ENCODE measurements at places on chromosomes 4 and X.

DNA sequence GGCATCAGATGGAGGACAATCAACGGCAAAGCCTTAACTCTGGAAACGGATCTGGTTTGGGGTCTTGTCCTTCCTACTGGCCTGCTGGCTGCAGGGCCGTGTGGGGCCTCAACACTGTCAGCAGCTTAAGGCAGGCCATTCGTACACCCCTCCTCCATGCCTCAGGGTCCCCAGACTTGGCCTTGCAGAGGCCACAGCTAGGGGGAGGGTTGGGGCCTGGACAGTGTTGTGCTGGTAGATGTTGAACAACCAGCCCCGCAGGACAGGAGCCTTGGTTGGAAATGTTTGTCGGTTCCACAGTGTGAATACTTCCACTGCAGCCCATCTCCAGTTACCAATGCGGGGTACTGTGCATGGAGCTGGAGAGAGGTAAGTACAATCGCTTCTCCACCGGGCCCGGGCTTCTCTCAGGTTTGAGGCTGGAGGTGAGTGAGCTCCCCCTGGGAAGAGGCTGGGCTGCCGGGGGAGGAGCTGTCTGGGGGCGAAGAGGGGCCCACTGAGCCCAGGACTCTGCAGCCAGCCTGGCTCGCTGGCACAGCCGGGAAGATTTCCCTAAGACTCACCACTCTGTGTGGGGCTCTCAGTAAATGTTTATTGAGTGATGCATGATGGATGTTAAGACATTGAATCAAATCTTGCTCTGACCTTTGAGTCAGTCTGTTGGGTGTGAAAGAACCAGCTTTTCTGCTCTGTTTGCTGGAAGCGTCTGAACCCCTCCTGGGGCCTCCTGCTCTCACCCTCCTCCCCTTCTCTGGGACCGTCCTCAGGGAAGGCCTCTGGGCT lies 19.7 kb upstream of the GPR78 start:
- no peak for DNase-seq

DNA sequence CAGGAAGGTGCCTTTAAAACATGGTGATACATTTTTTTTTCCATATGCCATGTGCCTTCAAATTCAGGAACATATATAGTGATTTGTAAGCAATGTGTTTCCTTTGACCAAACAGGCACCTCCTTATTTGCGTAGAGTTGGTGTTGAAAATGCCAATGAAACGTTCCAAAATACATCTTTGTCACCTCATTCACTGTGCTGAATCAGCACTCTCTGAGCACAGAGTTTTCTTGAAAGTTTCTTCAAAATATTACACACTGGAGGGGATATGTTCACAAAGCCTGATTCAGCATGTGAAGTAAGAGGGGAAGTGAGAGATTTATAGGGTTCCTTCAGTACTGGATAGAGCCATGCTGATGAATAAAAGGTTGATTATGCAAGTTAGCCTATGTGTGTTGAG lies 85.7 kb upstream of the PRR32 start:
- DNase-seq = no peak

GRCh38 chr4:74263551-74263950 lies 44.7 kb upstream of the EPGN start:
- no peak for DNase-seq

- DNase-seq = no peak
Observed at GRCh38 chrX:136694431-136695087, 46.6 kb downstream of the CD40LG start.

DNA sequence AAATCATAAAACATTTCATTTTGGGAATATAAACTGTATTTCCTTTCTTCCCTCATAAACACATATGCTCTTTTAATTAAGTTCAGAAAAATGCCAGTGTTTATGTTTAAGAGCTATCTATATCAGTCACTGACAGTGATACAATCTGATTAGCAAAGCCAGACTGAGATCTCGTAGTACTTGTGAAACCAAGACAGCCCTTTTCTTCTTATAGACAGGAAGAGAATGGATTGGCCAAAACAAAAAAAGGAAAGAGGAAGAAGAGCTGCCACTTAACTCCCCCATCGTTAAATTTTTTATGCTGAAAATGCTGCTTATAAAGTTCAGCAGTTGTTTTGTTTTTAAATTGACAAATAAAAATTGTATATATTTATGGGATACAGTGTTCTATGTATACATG lies 87.4 kb downstream of the PLAC1 start:
- DNase-seq = no peak

DNA sequence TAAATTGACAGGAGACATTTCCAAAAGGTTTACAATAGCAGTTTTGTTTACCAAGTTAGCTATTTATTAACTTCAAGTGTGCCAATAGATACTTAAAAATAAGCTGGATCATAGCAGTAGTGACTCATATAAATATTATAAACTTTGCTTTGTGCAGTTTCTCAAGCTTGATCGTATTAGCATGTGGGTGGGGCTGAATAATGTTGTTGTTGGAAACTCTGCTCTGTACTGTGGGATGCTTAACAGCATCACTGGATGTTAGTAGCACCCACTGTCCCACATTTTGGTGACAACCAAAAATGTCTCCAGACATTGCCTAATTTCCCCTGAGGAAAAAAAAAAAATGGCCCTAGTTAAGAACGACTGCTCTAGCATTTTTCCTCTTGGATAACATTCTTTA lies 855.2 kb upstream of the ADGRL3 start:
- no peak for DNase-seq
